GM12878 (cell line): ENCODE measurements at places on chromosomes 6 and 20.

- no peak for DNase-seq
Observed at GRCh38 chr6:108585359-108585758, 24.6 kb downstream of the FOXO3 start.

- no peak for DNase-seq
Observed at GRCh38 chr6:99186417-99186816, 163.1 kb downstream of the FAXC start.

- DNase-seq: no peak
Observed at GRCh38 chr20:43533060-43533459, 25.6 kb downstream of the L3MBTL1 start.

DNA sequence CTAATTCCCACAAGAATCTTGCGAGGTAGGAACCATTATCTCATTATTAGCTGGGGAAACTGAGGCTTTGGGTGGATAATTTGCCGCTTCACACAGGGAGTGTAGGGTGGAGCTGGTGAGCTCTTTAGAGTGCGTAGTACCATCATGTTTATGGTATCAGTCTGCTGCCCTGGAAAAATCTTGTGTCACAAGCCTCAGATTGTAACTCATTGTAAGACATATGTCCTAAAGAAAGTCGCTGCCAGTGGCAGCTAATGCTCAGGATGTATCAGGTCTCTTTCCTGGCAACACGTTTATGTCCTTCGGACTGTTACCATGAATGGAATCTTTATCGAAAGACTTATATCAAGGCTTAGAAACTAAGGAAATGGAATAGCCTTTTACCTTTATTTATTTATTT, 1.9 kb downstream of the ZFAND3 start:
- DNase-seq: no peak

DNA sequence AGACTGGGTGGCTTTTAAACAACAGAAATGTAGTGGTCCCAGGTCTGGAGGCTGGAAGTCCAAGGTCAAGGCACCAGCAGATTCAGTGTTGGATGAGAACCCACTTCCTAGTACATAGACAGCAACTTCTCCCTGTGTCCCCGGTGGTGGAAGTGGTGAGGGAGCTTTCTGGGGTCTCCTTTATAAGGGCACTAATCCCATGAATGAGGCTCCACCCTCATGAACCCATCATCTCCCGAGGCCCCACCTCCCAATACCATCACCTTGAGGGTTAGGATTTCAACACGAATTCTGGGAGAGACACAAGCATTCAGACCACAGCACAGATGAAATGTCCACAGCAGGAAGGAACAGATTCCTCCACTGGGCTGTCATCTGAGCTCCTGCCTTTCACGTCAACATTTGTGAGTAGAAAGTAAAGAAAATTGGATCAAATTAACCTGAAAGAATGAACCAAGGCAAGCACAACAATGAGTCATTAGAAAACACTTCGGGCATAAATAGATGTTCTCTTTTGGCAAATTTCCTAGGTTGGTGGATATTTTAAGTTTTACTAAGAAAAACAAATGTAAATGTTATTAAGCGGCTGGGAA, 130.7 kb downstream of the RNASET2 start:
- no peak for DNase-seq

GRCh38 chr20:19341348-19342053, 129.1 kb downstream of the SLC24A3 start:
- no peak for DNase-seq

GRCh38 chr20:34355427-34355826, 7.6 kb upstream of the ITCH start:
- DNase-seq: no peak

- DNase-seq: no peak
Observed at GRCh38 chr6:16711546-16712254, 49.6 kb downstream of the ATXN1 start.

- DNase-seq: no peak
Observed at GRCh38 chr6:125356884-125357283, 55.1 kb upstream of the HDDC2 start.

- no peak for DNase-seq
Observed at GRCh38 chr20:41469868-41470267, 103.2 kb upstream of the EMILIN3 start.

GRCh38 chr6:133892813-133893691, 4.1 kb downstream of the TCF21 start:
- no peak for DNase-seq
